ELF-1 (cell line): ENCODE measurements at places on chromosomes 2 and 18.

GRCh38 chr2:106184394-106184793, 9.7 kb downstream of the UXS1 start:
- no peak for DNase-seq

GRCh38 chr2:43685357-43685756, 9.1 kb upstream of the C1GALT1C1L start:
- DNase-seq, result no peak

DNA sequence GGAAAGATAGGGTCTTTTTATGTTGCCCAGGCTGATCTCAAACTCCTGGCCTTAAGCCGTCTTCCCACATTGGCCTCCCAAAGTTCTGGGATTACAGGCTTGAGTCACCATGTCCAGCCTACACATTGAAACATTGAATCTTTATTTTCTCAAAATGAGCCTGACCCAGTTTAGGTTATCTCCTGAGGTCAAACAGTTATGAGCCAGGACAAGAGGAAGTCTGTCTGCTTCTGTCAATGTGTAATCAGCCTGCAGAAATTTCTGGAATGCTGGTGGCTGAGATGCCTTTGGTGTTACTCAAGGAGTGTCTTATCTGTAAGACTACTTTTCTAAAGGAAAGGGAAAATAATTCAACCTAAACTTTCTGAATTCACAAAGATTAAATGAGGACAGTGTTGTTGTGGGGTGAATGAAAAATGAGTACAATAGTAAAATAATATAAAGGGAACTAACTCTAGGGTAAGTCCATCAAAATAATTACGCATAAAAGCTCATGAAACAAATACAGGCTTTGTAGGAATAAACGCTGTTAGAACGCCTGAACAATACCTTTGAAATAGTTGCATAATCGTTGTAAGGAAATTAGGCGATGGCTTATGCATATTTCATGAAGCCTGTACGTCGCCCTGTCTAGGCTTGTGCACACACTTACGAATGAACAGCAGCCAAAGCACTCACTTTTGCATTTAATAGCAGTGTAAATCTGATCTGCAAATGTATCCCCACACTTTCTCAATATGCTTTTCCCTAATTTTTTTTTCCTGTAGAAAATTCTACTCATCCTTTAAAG, 260.8 kb downstream of the RDH14 start:
- DNase-seq, result peak; percentile 56

- DNase-seq, result no peak
These were observed 111.4 kb downstream of the FEZ2 start for GRCh38 chr2:36486521-36487044.

GRCh38 chr2:152411154-152411553, 76.2 kb downstream of the FMNL2 start:
- no peak for DNase-seq

GRCh38 chr18:76233876-76234675, 261.0 kb downstream of the ZNF516 start:
- no peak for DNase-seq

GRCh38 chr18:43876286-43876685, 599.0 kb upstream of the SYT4 start:
- no peak for DNase-seq

DNA sequence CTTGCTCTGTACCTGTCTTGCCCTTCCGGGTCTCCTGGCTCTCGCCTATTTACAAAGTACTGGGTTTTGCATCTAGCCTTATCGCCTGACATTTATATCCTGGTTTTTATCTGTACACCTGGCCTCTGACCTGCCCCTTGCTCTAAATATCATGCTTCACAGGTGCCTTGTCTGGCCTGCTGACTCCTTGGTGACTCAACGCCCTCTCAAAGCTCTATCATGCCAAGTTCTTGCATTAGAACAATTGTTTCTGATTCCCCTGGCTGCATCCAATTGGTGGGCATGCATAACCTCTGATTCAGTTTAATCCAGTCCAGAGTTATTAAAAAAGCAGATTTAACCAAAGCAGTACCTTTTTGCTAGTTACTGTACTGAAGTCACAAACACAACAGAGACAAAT, 113.9 kb upstream of the CCDC68 start:
- no peak for DNase-seq

DNA sequence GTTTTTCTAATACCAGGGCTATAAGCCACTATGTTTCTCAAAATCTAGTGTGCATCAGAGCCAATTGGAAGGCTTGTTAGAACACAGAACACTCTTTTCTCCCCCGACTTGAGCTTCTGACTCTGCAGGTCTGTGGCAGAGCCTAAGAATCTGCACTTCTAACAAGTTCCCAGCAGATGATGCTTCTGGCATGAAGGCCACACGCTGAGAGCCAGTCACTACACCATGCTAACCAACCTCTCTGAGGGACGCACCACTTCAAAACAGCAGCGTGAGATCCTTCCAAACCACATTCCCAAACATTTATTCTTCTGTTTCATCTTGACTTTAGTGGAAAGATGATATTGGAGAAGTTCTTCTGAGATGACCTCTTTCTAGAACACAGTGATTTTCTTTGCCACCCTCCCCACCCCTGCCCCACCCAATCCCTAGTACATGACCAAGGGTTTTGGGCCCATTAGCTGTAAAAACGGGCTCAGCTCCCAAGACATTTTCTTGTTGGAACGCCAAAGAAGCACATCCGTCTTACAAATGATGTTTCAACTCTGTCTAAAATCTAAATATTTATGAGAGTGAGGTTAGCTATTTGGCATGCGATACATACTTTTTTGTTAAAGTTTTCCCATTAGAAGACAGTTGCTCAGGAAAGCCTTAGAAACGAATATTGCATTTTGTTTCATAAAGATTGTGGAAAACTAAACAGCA, 391.9 kb downstream of the TMEM182 start:
- no peak for DNase-seq

GRCh38 chr2:207676827-207677354, 34.5 kb upstream of the CCNYL1 start:
- no peak for DNase-seq

GRCh38 chr2:200909958-200910357, 20.8 kb downstream of the NIF3L1 start:
- DNase-seq, result no peak

DNA sequence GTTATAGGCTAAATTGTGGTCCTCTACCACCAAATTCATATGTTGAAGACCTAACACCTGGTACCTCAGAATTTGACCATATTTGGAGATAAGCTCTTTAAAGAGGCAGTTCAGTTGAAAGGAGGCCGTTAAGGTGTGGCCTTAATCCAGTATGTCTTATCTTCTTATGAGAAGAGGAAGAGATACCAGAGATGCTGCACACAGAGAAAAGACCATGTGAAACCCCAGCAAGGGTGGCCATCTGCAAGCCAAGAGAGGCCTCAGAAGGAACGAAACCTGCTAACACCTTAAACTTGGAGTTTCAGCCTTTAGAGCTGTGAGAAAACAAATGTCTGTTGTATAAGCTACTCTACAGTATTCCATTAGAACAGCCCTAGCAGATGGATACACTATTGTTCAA, 528.1 kb upstream of the DCC start:
- no peak for DNase-seq

- DNase-seq, result no peak
These were observed 60.6 kb downstream of the CTIF start for GRCh38 chr18:48599391-48599790.

GRCh38 chr2:215526341-215526740, 90.5 kb upstream of the FN1 start:
- DNase-seq, result no peak

DNA sequence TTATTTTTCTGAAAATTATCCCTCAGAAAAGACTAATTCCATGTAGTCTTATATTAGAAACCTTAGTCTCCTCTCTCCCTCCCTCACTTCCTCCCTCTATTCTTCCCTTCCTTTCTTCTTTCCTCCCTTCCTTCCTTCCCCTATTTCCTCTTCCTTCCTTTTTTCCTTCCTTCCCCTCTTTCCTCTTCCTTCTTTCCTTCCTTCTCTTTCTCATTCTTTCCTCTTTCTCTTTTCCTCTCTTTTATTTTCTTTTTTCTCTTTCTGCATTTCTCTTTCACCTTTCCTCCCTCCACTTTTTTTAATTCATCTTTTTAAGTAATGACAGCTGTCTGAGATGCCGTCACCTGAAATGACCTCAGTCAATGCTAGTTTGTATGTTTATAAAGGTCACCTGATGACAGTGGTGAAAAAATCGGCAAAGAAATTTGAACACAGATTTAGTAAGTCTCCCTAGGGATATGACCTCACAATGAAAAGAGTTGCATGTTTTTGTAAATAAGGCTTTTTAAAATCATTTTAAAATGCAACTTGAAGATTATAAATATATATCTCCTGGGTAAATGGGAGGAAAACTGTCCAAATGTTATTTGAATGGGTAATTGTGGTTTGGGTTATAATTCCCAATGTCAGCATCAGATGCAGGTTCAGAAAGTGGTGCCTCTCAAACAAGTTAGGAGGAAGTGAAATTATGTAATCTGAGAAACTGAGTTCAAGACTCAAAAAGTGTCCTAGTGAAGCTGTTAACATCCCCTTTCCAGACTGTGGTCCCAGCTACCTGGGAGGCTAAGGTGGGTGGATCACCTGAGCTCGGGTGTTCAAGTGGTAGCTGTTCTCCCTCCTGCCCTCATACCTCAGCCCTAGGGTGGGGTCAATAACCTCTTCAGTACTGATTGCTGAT, 90.3 kb upstream of the ST3GAL5 start:
- no peak for DNase-seq

DNA sequence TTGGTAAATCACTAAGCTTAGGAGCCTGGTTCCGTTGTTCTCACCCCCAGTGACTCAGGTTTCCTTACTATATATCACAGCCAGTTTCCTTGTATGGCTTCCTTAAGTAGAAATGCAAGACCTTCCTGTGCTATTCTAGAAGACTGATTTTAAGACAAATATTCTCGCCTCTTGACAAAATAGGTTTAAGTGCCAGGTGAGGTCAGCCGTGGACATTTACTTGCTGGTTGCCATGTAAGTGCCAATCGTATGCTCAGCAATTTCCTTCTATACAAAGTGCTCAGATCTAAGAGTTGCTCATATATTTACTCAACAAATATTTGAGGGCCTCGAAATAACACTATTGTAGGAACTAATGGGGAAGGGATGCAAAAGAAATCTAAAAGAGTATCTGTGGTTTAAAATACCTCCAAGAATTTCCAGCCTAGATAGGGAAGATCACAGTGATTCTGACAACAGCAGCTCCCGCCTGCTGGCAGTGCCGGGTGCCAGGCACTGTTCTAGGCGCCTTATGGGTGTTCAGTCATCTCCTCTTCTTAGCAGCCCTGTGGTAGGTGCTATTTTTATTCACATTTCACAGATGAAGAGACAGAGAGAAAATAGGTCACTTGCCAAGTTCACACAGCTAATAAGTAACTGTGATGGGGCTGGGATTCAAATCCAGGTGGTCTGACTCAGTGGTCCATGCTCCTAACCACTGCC, 95.3 kb upstream of the B3GNT7 start:
- no peak for DNase-seq

DNA sequence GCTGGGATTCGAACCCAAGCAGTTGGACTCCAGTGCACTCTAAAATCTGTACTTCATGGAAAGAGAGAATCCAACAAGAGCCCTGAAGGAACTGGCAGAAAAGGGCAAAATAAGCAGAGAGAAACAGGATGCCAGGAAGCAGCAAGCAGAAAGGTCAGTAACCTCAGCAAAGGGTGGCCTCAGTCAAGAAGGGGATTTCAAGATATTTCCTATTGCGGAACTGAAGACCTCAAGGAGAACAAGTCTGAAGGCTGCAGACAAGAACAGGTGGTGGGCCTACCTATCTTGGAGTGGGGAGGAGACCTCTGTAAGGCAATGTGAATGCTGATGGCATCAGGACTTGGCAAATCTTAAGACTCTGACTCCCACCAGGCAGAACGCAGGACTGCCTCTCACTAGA, 20.1 kb upstream of the MREG start:
- DNase-seq, result no peak

DNA sequence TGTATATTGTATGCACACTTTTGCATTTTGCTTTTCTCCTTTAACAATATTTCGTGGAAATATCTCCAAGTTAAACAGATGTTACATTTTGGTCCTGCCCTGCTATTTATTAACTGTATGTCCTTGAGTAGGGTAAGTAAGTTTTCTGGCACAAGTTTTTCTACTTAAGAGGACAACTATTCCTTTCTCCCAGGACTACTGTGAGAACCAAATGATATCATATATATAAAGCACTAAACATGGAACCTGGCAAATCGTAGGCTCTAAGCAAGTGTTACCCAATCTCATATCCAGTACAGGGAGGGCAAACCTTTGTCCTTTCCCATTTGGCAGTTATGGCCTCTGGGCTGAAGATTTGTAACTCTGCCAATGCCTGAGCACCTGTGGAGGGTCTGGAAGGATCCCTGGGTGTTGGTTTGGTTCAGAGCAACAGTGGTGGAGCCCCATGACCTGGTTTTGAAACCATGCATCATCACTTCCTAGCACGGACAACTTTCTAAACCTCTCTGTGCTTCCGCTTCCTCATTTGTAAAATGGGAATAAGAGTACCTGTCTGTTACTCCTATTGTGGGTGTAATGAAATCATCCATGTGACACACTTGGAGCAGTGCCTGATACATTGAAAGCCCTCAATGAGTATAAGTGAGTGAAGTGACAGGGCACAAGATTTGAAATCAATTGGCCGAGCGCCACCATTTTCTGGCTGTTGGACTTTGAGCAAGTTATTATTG, 28.3 kb upstream of the ICOS start:
- no peak for DNase-seq

- DNase-seq, result no peak
These were observed 55.1 kb downstream of the CPS1 start for GRCh38 chr2:210611466-210611865.

- no peak for DNase-seq
These were observed 482.8 kb upstream of the KLHL29 start for GRCh38 chr2:22902180-22902550.

- DNase-seq, result no peak
These were observed 10.7 kb downstream of the CYRIA start for GRCh38 chr2:16654833-16655444.

GRCh38 chr2:6917071-6917760, at the start of gene RNF144A:
RNF144A (plus strand) TSS chr2:6917412; CDS start chr2:6996927, 79,515 bp downstream.
- peak; percentile 59 for DNase-seq

- no peak for DNase-seq
These were observed 82.0 kb downstream of the SMAD7 start for GRCh38 chr18:48868468-48869466.

DNA sequence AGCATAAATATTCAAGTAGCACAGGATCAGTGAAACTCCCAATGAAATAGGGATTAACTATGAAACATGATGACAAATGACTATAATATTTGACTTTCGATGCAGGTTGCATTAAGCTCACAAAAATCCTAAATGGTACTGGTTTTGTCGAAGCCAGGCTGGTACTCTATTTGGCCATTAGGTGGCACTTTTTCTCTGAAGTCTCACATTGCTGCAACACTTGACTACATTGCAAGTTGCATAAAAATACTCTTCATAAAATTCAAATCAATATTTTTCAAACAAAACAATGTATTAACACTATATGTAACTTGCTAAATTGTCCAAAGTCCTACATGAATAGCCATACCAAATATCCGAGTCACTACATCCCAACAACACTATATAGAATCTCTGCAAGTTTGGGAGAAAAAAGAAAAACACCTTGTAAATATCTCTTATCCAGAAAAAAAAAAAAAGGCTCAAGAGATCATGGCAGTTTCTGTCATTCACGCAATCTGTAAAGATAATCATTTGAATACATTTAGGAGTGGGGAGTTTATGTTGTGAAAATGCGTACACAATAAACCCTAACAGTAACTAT, 9.5 kb downstream of the RTTN start:
- DNase-seq, result no peak
